Stimulated activated CD8-positive, alpha-beta memory T cell treated with anti-CD3 and anti-CD28 coated beads, Interleukin-4, amount 100 ng/mL, for 1 hour (primary cell): ENCODE measurements at places on chromosomes 1 and 21.

GRCh38 chr1:89670711-89671110 is 37.8 kb downstream of the LRRC8C start:
- no peak for DNase-seq

DNA sequence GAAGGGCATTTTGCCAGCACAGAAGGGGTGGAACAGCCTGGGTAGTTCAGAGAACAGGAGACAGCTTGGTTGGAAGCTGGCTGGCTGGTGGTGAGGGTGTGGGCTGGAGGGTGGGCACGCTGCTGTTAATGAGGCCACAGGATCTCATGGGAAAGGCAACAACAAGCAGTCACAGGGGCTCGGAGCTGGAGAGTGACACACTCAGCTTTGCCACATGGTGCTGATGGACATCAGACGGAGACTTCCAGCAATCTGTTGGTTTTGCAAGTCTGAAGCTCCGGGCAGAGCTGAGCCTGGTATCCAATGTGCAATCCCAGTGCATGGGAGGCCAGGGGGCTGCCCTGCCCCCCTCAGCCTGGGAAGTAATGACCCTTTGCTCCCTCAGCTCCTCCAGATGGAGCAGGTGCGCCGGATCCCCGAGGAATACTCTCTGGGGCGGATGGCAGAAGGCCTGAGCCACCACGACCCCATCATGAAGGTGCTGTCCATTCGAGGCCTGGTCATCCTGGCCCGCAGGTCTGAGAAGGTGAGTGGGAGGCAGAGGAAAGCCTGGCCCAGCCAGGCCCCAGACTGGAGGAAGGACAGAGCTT is 15.6 kb upstream of the TTC4 start:
- DNase-seq, result no peak

DNA sequence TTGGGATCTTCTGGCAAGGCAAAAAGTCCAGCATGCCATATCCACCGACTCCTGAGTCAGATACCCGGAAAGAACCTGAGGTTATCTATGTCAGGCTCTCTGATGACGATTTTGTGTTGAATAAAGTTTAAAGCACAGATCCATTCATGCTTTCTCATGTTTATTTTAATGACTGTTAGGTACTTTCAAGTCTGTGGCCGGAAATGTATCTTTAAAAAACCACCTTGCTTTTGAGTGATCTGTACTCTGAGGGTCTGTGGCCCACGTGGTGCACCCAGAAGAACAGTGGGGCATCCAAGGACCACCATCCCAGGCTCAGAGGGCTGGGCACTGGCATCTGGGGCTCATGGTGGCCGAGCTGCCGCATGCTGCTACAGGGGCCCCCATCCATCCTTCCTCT is 30.1 kb upstream of the VASH2 start:
- no peak for DNase-seq

- no peak for DNase-seq
These were observed 5.8 kb upstream of the IKBKE start for GRCh38 chr1:206464456-206464964.

GRCh38 chr1:210687582-210688279 is 359.0 kb downstream of the HHAT start:
- no peak for DNase-seq

GRCh38 chr21:38995071-38995669 is 188.1 kb downstream of the PSMG1 start:
- no peak for DNase-seq

DNA sequence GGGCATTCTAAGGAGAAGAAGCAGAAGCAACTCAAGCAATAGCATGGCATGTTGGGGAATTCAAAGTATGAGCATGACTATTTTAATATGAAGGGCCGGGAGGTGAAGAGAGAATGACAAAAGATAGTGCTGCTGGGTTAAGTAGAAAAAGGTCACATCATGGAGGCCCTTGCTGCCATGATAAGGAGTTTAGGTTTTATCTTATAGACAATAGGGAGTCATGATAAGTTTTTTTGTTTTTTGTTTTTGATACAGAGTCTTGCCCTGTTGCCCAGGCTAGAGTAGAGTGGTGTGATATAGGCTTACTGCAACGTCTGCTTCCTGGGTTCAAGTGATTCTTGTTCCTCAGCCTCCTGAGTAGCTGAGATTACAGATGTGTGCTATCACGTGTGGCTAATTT is 3.1 kb downstream of the BNIPL start:
- no peak for DNase-seq

- DNase-seq, result no peak
These were observed 180.5 kb downstream of the FCRL5 start for GRCh38 chr1:157371826-157372225.

DNA sequence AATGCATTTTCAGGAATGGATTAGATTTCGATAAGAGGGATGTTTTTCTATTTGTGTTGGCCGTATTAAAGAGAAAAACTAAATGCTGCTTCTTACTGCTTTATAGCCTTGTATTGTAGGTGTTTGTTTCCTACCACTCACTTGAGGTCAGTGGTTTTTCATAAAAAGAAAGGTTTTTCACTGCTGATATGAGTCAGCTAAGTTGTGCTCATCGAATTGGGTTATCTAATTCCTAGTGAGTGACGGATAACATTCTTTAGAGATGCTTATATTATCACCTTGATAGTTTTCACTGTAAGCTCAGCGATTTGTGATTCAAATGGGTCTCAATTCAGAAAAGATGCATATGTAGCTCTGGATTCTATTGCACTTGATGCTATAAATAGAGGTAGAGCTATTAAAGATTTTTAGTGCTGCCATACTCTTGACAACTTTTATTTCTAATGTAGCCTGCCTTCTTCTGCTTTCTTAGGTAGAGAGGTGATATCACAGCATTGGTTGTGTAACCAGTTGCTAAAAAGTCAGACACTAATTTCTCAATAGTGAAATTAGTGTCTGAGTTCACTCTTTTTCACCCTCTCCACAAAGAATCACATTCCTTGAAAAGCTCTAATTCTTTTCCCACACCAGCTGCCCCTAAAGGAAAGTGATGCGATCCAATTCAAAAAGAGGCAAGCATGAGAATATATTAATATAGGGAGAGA is 180.0 kb downstream of the RASAL2 start:
- DNase-seq, result no peak

- no peak for DNase-seq
These were observed 9.5 kb downstream of the SLC45A3 start for GRCh38 chr1:205670611-205671430.

- no peak for DNase-seq
These were observed 656.4 kb downstream of the LTN1 start for GRCh38 chr21:28336314-28336713.

DNA sequence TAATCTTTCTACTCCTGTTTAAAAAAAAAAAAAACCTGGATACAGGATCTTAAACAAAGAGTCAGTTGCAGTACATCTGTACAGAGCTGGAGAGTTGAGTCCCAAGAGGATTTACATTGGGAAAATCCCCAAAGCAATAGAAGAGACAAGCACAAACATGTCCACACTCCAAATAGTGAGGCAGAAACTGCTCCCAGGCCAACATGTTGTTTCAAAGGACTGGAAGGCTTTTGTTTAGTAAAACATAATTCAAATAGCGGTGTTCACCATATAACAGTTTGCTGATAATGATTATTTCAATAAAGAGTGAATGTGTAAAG is 425.4 kb downstream of the ADGRL2 start:
- no peak for DNase-seq

DNA sequence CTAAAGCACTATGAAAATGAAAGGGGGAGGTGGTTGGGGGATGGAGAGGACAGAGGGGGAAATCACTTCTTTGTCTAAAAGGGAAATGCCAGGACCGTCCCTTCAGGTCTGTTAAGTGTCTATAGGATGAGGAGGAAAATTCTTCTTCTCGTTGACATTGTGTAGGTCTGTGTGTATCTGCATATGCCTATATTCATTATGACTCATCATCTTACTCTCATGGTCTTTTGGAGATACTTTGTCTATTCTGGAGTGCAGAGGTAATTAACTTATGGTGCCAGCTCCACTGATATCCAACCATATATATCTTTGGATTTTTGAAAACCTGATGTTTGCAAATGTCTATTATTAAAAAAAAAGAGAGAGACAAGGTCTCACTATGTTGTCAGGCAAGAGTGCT is 143.7 kb downstream of the PBX1 start:
- DNase-seq, result no peak

- no peak for DNase-seq
These were observed 49.6 kb downstream of the HSF2BP start for GRCh38 chr21:43609501-43610340.

DNA sequence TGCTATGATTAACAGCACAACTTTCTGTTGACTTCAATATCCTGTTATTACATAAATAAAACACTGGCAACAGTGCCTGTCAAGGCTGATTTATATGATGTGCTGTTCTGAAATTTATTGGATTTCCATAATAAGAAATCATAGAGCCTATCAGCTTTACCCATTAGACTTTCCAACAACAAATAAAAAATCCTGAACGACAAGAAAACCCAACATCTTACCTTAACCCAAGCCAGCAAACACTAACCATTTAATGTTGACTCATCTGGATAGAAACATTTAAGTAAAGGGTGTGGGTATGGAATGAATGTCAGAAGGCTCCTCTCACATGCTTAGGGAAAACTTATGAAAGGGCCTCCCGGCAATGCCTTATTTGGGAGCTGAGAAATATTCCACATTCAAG is 165.1 kb downstream of the SLC45A1 start:
- DNase-seq, result no peak

DNA sequence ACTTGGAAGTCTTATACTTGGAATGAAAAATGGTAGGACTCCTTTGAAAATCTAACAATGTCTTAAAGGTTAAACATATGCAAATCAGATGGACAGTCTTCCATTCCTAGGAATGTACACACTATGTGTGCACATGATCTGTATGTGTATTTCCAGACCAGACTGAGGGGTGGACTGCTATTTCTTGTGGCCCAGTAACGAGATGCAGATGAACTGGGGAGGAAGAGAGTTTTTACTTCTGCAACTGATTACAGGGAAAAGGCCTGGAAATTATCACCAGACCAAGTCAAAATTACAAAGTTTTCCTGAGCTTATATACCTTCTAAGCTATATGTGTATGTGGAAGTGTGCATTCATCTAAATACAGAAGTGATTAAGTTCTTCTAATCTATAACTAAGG is 17.7 kb downstream of the NBPF3 start:
- DNase-seq, result no peak

DNA sequence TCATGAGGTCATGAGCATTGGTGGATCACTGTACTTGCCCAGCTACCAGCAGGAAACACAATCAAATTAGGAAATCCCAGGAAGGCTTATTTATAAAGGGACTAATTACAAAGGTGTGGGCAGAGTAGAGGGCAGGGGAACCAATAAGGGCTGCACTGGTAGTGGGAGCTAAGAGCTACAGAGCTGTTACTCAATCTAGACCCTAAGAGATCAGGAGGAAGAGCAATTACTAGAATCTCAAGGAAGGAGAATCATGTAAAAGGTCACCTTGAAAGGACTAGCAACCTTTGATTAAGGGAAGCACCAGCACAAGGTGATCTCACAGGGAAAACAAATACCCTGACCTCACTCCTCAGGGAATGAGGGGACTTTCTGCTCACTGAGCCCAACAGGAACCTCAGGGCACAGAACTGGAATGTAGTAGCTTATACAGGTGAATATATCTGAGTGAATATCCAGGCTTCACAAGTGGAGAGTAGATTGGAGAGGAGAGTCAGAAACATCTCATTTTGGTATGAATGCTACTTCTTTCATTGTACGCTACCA is 66.8 kb downstream of the SAMSN1 start:
- DNase-seq, result no peak

DNA sequence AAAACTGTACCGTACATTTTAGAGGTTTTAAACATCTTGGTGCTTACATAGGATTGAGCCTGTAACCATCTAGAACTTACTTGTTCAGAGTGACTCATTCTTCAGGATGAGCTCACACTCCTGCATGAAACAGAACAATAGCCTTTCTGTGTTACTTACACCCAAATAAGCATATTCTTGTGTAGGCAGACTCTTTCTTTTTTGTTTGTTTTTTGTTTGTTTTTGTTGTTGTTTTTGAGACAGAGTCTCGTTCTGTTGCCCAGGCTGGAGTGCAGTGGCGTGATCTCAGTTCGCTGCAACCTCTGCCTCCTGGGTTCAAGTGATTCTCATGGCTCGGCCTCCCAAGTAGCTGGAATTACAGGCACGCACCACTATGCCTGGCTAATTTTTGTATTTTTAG is 3.8 kb upstream of the CA6 start:
- no peak for DNase-seq

GRCh38 chr1:241308471-241308870 is 48.5 kb downstream of the RGS7 start:
- no peak for DNase-seq

- peak; percentile 50 for DNase-seq
These were observed 3.7 kb upstream of the PPM1J start for GRCh38 chr1:112718691-112719418.

DNA sequence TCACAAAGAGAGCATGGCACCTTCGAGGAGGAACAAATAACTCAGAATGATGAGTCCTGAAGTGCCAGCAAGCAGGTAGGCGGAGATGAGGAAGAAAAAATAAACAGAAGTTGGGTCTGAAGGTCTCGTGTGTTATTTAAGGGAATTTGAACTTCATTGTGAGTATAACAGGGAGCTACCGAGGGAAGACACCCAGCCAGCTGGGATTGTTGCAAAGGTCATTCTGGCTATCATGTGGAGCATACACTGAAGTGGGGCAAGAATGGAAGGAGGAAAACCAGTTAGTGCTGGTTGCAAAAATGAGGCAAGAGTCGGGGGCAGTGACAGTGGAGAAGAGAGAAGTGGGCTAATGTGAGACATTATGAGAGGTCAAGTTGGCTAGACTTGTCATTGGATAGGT is 53.6 kb upstream of the RAP1A start:
- no peak for DNase-seq

DNA sequence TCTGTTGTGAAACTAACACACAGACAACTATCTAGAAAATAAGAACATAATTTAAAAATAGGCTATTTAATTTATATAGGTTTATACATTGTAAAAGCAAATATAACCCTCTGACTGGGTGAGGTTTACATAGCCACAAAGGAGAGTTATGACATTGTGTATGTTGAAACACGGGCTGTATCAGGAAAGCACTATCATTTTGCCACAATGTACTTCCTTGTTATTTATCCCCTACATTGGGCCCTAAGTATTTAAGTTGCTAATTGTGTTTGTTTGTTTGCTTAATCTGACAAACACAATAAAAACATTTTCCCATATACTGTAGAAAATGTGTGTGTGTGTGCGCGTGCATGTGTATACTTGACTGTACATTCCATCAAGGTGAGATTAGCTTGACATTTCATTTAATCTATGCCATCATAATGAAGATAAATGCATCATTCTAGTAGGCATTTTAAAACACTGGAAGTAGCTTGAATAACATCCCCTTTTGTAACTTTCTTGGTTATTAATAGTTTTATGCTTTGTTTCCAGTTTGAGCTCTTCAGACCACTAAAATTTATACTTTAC is 72.1 kb downstream of the RGS13 start:
- no peak for DNase-seq

- DNase-seq, result no peak
These were observed 81.4 kb downstream of the SLC44A5 start for GRCh38 chr1:75529488-75529887.

DNA sequence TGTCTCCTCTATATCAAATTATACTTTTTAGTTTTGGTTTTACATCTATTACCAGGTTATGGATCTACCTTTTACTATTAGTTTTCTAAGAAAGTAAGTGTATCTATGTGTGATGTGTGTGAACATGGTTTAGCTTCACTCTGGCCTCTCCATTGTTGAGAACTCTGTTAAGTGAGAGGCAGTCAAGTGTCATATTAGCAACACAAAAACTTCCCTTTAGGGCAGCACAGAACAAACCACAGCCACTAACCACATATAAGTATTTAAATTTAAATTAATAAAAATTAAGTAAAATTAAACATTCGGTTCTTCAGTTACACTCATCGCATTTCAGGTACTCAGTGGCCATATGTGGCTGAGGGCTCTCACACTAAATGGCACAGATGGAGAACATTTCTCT is 96.6 kb downstream of the DPYD start:
- DNase-seq, result no peak

GRCh38 chr1:119784191-119784781 is 15.6 kb upstream of the HMGCS2 start:
- no peak for DNase-seq
